ENCODE measurements at places on chromosomes 4 and X. TPM values are rescaled to one million over a fixed set of nuclear protein-coding genes. Genes with fewer than 3 reads are reported as not detected.

DNA sequence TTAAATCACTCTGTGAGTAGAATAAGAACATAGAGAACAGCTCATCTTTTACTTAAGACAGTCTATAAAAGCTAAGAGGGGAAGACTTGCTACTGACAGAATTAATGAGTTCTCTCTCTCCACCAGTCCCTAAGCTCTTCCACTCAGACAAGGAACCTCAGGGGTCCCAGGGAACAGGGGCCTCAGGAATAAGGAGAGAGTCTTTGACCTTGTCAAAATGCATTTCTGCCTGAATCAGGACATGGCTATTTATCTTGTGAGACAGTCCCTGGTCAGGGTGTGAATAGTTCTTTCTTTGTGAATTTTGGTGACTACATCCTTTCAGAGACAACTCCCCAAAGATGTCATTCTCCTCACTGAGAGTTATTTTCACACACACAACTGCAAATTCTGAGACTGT lies 218.7 kb upstream of the HS3ST1 start:
- DNase-seq: no peak

DNA sequence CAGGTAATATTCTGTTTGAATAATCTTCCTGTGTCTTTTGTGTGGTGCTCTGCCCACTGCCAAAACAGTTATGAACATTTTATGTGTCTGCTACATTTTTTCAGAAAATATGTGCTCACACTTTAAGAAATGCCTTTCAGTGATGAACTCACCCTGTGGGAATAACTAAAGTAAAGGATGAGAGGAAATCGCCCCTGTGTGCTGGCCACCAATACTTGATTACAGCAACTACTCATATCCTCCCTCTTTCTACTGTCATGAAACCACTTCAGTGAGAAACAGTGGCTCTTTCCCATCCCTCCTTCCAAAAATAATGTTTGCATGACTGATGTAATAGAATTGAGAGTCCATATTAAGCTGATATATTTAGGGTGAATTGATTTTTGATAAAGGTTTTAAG lies 900.9 kb downstream of the RAB28 start:
- DNase-seq: no peak

Gene COX7B2
- not detected for total RNA-seq

Gene PLRG1
- total RNA-seq: 117 TPM

DNA sequence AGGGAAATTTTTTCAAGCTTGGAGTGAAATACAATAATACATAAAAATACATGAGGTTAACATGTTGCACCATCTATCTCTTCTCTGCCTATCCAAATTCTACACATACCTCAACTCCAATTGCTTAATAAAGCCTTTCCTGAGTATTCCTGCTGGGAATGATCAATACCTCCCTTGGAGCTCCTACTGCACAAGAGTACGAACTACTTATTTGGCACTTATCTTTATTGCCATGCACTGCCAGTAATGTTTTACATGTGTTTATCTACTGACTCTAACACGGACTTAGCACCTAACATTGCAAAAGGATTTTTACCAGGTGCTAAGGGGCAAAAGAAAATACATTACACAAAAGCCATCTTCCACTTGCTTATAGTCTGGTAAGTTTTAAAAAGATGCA lies 80.2 kb downstream of the ADGRA3 start:
- no peak for DNase-seq

DNA sequence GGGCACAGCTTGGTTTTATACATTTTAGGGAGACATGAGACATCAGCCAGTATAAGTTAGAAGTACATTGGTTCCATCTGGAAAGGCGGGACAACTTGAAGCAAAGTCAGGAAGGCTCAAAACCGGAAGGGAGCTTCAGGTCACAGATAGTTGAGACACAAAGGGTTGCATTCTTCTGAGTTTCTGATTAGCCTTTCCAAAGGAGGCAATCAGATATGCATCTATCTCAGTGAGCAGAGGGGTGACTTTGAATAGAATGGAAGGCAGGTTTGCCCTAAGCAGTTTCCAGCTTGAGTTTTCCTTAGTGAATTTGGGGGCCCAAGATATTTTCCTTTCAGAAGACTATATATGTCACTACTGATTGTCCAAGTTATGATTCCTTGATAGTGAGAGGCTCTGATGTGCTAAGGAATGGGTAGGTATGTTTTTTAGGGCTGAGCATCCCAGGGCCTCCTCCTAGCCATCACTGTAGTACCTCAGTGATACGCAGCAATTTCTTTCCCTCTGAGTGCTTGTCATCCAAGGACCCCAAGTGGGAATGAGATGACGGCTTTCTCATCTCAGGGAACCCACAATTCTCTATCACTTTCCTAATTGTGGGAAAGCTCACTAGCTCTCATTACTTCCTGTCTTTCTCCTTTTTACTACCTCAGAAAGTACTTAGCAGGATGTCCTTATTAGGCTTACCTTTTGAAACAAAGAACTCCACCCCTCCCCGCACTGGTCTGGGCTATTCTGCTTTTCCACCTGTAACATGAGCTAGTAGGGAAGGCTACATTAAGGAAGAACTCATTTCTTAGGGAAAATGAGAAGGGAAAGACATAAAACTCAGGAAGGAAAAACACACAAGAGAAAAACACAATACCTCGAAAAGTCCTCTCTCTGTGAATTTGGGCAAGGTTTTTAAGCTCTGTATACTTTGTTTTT lies 632.7 kb downstream of the RAPGEF2 start:
- DNase-seq: no peak

DNA sequence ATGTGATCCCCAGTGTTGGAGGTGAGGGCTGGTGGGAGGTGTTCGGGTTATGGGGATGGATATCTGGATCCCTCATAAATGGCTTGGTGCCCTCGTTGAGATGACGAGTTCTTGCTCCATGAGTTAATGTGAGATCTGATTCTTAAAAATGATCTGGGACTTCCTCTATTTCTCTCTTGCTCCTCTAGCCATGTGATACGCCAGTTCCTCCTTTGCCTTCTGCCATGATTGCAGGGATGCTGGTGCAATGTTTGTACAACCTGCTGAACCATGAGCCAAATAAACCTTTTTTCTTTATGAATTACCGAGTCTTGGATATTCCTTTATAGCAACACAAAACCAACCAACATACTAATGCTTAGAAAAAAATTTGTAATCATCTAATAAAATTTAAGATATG lies 56.6 kb downstream of the STAP1 start:
- no peak for DNase-seq

- DNase-seq: no peak
These were observed 40.6 kb upstream of the XPNPEP2 start for GRCh38 chrX:129698150-129698549.

- DNase-seq: no peak
These were observed 17.7 kb downstream of the PPP2R3B start for GRCh38 chrX:368811-369562.

Gene P2RY8
- not detected for total RNA-seq

Gene ANKRD17
- 31.6 TPM for total RNA-seq

GRCh38 chr4:6008766-6009385 lies 9.4 kb downstream of the C4orf50 start:
- DNase-seq: no peak

Gene PAQR3
- 22.5 TPM for total RNA-seq

GRCh38 chrX:39616098-39616729 lies 481.5 kb downstream of the BCOR start:
- DNase-seq: no peak

GRCh38 chrX:13937370-13938050 lies 92.2 kb downstream of the GEMIN8 start:
- peak; percentile 25 for DNase-seq

GRCh38 chrX:33336783-33337182 lies 125.4 kb upstream of the DMD start:
- peak; percentile 36 for DNase-seq

Gene VSIG1
- total RNA-seq: 0.02 TPM

DNA sequence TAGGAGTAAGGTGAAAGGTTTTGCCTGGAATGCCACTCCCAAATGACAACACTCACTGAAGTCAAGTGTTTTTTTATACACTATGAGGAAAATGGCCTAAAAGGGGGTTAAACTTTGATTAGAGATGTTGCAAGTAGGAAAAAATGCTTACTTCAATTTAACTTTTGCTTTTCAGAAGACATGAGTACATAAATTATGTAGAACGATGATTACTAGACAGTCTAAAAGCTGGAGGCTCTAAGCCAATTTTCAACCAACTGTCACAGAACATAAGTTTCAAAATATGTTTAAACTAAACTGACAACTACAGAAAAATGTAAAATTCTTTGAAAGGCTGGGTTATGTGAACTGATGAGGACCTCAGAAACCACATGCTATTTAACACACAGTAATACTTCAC lies 83.4 kb downstream of the SHISA3 start:
- DNase-seq: no peak

GRCh38 chrX:48892896-48893295 lies 4.7 kb downstream of the TIMM17B start:
- DNase-seq: no peak

Gene MAGEB3
- total RNA-seq: not detected

DNA sequence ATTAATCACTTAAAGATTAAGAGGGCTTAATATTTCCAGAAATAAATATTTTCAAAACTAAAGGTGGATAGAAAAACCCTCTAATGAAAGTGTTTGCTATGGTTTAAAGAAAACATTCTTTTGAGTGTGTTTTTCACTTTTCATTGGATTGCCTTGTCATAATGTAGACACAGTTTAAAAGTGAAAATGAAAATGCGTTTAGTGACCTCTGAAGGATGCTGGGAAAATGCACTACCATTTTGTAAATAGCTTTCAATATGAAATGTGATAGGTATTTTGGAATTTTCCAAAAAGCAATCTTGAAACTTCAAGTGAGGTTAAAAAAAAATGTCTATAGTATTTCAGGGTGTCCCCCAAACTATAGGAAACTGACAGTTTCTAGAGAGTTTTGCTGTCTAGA lies 642.2 kb downstream of the C4orf33 start:
- DNase-seq: peak; percentile 13

Gene NR3C2
- total RNA-seq: 1.9 TPM

GRCh38 chr4:151804821-151805220 lies 44.0 kb upstream of the GATB start:
- DNase-seq: no peak

DNA sequence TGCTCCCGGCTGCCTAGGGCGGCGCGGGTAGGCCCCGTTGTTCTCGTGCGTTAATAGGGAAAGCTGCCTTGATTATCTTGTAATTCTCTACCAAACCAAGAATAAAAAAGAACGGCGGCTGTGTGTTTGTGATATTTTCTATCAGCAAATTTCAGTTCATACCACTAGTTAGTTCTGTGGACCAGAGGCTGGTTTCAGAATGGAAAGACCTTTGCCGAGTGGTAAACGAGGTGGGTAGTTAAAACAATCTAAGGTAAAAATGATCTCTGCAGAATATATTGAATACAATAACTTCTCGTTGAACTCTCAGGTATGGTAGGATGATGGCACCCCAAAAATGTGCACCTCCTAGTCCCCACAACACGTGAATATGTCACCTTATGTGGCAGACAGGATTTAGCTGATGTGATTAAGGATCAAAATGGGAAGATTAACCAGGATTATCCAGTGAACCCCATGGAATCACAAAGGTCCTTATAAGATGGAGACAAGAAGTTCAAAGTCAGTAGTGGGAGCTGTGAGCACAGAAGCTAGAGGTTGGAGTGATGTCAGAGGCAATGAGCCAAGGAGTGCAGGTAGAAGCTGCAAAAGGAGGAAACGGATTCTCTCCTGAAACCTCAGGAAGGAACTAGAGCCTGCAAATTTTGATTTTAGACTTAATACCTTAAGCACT lies 574 bp upstream of the CFAP97 start:
- no peak for DNase-seq

DNA sequence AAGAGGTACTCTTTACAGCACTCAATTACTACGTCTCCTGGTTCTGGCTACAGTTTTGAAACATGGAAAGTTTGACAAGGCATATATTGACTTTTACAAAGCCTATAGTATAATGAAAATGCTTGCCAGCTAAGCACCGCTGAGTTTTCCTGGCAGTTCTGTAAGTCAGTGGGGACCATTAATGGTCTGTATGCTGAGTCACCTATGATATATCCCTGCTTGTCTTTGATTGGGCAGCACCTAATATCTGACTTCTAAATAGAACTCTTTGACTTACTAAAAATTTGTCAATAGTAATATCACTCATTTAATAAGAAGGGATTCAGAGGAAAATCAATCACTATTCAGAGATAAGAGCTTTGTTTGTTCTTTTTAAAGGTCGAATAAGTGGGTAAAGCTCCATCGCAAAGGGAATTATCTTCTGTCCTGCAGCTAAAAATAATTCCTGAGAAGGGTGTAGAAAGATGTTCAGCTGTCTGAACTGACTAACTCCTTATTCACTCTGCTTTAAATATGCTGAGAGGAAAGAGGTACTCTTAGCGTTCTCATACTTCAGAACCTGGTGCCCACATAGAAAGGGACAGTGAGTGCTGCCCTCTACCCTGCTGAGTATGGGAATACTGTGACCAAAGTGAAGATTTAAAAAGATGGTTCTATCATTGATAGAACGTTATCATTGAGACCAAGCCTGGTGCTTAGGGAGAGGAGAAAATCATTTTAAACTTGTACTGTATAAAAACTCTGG lies 959 bp downstream of the SMPX start:
- no peak for DNase-seq

DNA sequence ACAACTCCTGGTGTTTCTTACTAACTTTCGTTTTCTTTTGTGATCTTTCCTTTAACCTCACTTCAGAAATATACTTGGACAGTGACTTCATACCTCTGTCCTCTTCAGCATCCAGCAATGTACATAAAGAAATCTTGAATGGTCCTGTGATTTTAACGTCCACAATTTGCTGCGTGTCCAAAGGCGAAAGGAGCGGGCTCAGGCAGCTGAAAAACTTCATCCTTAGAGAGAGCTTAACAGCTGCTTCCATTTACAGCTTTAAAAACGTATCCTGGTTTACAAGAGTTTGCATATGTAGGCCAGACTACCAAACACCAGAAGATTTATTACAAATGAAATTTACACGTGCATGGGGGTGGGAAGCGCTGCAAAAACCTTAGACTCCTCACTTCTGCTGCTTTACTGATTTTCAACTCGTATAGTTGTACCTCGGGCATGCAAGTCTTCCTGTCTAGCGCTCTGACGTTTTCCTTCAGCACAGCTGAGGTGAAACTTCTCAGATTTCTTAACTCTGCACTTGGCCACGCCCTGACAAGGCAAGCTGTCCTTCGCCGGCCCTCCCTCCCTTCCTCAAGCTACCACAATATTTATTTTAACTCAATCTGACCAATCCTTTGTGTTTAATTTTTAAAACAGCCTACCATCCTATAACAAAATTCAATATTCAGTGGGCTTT lies 406.4 kb downstream of the FAM47A start:
- peak; percentile 85 for DNase-seq

- peak; percentile 23 for DNase-seq
These were observed 216.3 kb downstream of the ADAMTS3 start for GRCh38 chr4:72352711-72353110.

GRCh38 chr4:174847801-174848427 lies 18.9 kb upstream of the GLRA3 start:
- DNase-seq: no peak

Gene STK32B
- 13.2 TPM for total RNA-seq

DNA sequence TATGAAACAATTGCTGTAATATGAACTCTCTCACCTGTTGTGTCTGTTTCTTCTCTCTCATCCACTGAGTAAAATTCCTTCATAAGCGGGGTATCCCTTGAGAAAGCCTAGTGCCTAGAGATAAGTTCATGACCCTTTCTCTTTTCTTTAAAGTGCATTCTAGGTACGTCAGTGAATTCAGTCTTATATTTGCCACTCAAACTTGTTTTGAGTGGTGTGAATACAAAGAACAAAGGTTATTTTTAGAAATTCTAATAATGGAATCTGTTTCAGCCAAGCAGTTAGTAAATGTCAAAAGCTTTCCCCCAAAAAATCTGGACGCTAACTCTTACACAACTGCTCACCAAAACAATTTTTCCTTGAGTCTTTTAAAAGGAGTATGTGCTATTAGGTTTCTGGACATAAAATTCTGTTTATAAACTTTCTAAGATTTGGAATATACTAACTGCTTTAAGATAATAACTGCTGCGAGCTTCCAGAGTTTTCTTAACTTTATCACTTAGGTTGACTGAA lies 112.0 kb downstream of the VEGFC start:
- no peak for DNase-seq

Measured in H4 (cell line).